Left forelimb (tissue), 1 donor: ENCODE measurements at places on chromosomes 12 and 14.

GRCh38 chr14:76412501-76412900 is 36.6 kb downstream of the ESRRB start:
- no peak for DNase-seq

GRCh38 chr12:19251481-19252132 is 122.1 kb downstream of the PLEKHA5 start:
- no peak for DNase-seq

DNA sequence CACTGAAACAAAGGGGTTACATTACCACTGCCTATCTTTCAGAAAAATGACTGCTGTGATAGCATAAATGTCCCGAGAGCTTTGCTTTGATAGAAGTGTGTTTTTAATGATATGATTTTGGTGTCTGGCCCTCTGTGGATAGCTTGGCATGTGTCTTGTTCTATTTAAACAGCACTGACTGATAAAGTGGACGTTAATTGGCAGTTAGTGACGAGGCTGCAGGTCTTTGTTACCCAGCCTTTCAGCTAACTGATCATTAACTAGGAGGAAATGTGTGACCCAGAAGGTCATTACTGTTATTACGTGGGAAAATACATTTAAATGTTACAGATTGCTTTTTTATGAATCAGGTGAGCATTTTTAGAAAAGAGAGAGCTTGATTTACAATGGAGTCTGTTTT is 428.3 kb downstream of the DIO2 start:
- DNase-seq: no peak

DNA sequence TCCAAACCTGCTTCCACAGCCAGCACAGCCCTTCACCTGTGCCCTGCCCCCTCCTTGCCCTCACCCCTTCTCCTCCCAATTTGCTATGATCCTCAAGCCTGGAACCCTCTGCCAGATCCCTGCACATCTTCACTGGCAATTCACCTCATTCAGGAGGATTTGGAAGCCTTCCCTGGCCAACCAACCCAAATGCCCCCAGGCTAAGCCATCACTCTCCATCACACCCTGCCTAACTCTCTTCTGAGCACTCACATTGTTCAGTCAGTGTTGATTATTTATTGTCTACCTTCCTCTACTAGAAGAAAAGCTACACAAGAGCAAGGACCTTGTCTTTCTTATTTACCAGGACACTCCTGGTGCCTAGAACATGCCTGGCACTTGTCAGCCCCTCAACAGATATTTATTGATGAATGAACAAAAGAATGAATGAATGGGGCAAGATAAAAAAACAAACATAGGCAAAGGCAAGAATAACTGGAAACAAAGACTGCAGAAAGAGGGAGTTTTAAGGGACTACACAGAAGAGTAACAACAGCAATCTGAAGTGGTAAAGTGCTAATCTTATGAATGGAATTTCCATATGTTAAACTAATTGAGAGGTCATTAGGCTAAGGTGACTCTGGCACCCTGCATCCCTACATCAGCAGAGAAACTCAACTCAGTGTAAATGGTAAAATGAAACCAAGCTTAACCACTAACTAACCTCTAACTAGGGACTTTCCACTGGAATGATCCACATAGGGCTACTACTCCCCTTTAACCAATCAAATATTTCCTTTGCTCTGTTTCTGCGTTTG is 33.4 kb downstream of the TMTC1 start:
- no peak for DNase-seq

GRCh38 chr12:123286652-123287373 is 15.2 kb upstream of the CDK2AP1 start:
- DNase-seq: no peak

DNA sequence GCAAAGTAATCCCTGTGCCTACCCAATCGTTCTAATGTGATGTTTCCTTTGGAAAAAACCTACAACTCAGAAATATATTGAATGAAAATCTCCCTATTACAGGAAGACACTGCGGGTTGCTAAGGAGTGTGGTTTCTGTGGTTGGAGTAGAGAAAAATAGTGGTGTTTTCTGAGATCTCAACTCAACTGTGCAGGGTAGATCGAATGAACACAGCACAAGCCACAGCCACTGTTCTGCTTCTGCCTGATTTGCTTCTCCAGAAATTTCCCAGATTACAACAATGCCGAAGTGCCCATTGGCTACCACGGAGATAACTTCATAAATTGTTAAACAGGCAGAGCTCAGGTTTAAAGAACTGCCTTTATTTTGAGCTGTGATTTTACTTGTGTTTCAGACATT is 480.4 kb downstream of the DIO2 start:
- DNase-seq: no peak

GRCh38 chr14:20492486-20492885 is 12.9 kb upstream of the RNASE10 start:
- no peak for DNase-seq

- no peak for DNase-seq
These were observed 7.1 kb upstream of the TMEM30B start for GRCh38 chr14:61288228-61288627.

- DNase-seq: no peak
These were observed 264.7 kb downstream of the RAD51B start for GRCh38 chr14:68084256-68084655.

DNA sequence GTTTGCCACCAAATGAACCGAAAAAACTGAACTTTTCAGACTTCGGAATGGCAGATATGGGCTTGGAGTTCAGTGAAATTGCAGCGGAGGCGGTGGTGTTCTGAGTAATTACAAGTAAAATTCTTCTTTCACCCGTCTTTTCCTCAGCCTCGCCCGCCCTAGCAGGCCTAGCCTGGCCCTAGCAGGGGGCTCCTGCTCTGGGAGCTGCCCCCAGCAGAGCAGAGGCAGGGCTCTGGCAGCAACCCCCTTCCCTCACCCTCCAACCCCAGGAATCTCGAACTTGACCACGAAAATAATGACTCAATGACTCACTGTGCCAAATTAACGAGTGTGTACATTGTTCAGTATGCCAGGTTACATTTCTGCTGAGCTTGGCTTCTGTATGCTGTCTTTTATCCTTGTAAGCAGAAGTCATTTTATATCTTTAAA is 1.1 kb downstream of the PAPLN start:
- DNase-seq: peak; percentile 53

- DNase-seq: no peak
These were observed 222.0 kb downstream of the ANO2 start for GRCh38 chr12:5723071-5723470.

DNA sequence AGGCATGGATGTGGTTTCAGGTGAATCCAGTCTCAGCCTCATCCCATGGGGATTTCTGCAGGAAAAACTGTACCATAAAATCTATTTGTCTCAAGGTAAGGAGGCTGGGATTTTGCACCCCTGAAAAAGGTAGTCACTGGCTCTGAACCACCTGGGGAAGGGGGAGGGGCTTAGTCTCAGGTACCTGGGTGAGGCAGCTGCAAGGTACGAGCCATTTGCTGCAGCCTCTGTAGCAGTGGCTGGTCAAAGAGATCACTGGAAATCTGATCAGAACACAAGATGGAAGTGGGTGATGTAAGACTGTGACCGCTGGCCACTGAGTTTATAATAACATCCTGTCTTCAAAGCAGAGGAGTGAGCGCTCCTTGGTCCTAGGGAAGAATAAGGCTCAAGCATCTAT is 209.9 kb upstream of the NOS1 start:
- DNase-seq: no peak

DNA sequence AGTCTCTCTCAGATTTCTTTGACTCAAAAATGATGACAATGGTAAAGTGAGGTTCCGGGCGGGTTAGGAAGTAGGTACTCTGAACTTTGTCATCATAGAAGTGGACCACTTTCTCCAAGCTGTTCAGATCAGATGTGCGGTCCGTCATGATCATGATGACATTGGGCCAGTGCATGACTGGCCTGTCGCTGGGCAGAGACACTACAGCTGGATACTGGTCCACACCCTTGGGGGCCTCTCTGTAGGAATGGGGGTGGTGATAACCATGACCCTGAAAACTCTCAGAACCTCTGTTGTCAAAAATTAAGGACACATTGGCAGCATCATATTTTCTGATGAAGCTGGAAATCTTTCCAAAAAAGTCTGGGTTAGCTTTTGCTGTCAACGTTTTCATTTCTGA is 28.2 kb downstream of the KICS2 start:
- DNase-seq: no peak

GRCh38 chr12:91944637-91945036 is 201.0 kb downstream of the BTG1 start:
- no peak for DNase-seq

- DNase-seq: no peak
These were observed 27.8 kb downstream of the TBX3 start for GRCh38 chr12:114655934-114656749.

GRCh38 chr14:36751106-36751505 is 89.4 kb downstream of the PAX9 start:
- DNase-seq: no peak

DNA sequence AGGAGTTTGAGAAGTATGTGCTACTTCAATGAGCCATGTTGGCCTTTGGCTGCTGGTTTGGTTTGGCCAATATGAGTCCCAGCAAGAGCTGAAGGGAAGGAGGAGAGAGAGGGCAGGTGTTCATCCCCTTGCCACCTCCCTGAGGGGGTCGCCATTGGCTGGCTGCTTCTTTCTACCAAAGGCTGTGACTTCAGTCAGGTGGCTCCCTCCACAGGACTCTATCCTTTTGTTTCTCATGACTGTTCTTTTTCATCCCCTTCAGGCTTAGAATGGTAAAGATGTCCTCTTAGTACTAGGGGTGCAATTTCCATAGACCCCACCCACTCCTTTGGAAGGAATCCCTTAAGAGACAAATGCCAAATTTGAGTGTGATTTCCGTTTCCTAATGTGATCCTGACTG is 31.2 kb upstream of the OTOGL start:
- DNase-seq: no peak

GRCh38 chr14:51884086-51884927 is 23.9 kb downstream of the GNG2 start:
- no peak for DNase-seq

DNA sequence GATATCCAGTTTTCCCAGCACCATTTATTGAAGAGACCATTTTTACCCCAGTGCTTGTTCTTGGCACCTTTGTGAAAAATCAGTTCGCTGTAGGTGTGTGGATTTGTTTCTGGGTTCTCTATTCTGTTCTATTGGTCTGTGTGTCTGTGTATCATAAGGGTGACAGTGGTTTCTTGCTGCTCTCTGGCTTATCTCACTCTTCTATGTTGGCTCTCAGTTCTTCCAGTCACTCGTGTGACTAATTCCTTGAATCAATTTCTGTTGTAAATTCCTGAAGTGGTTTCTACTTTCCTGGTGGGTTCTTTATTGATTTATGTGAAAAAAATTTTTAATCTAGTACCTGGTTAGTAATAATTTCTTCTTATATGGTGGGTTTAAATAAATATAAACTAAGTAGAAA is 58.3 kb downstream of the OTOGL start:
- DNase-seq: no peak

DNA sequence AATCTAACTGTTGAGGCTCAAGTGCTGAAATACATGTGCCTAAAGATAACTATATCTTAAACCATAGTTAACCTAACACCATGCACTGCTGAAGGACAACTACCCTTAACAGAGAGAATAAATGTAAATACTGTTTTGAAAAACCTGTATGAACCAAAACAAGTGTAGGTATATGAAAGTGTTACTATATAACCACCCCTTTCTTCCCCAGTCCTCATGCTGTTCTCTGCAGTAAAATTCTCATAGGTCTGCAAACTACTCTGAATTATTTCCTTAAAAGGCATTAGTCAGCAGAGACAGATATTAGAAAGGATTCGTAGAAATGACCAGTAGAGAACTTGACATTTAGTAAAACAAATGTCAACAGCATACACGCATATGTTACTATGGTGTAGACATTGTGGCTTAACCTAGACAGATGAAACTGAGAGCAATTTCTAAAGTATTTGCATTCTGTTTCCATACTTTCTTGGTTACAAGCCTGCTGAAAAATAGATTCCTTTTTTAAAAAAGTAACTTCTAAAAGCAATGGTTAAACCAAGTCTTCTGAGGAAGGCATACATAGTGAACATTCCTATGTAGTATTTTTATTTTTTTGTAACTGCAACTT is 13.9 kb downstream of the CSRP2 start:
- no peak for DNase-seq

- DNase-seq: no peak
These were observed 21.9 kb downstream of the PTPRB start for GRCh38 chr12:70615174-70615866.

GRCh38 chr12:112777387-112778310 is 13.9 kb upstream of the RPH3A start:
- DNase-seq: no peak

DNA sequence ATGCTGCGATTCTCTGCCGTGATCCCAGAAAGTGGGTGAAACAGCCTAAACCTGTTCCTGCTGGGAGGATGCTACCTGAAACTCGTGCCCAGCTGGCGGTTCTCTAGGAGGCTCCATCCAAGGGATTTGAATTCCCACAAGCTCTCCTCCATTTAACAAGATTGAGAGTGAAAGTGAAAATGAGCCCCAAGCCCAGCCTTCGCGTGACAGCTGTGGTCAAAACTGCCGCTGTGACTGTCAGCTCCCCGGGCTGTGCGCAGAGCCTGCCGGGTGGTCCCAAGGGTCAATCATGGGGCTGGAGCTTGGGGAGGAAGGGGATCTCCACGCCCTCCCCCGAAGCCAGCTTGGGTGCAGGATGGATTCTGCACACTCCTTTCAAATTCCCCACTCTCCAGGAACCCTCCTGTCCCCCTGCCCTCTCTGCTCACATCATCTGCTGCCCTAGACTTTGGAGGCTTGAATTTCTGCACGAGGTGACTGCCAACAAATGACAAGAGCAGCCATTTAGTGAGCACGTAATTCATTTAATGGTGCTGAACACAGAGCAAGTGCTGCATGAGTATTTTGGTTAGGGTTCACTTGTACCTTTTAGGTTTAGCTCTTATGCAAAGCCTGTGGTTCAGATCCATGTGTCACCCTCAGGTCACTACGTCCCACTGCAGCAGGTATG is 5.3 kb downstream of the ASB2 start:
- no peak for DNase-seq

DNA sequence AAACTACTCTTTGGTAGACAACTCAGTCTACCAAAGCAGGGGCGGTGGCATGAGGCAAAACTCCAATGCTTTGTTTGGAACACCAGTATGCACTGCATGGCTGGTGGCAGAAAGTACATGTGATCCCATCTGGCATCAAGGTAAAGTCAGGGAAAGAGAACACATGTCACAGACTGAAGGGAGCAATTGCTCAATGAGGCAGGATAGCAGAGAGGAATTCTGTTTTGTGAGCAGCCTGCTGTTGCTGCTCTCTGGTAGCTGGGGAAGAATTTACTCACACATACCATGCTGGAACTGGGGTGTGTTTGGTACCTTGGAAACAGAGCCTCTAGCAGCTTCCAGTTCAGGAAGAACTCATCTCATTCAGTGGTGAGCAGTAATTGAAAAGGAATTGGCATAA is 84.8 kb downstream of the HELB start:
- no peak for DNase-seq

GRCh38 chr12:6372403-6373003 is 2.9 kb downstream of the SCNN1A start:
- no peak for DNase-seq

GRCh38 chr14:75626863-75627262 is 33.8 kb downstream of the ERG28 start:
- no peak for DNase-seq

DNA sequence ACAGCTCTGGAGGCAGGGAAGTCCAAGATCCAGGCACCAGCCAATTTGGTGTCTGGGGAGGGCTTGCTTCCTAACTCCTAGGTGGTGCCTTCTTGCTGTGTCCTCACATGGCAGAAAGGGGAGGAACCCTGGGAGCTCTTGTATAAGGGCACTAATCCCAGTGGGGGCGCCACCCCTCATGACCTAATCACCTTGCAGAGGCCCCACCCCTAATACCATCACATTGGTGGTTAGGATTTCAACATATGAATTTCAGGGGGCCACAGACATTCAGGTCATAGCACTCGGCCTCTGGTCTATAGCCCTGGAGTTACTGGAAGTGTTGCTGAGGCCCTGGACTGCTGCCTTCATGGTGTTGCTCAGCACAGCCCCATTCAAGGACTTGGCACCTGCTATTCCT is 14.6 kb downstream of the PSMD9 start:
- DNase-seq: no peak
